Stimulated activated CD4-positive, alpha-beta T cell treated with anti-CD3 and anti-CD28 coated beads, Interleukin-15, amount 100 ng/mL, for 24 hours (primary cell): ENCODE measurements at places on chromosomes 1 and 21.
A peak's percentile ranks its signal among the peaks of the same experiment; 100 is the strongest.

DNA sequence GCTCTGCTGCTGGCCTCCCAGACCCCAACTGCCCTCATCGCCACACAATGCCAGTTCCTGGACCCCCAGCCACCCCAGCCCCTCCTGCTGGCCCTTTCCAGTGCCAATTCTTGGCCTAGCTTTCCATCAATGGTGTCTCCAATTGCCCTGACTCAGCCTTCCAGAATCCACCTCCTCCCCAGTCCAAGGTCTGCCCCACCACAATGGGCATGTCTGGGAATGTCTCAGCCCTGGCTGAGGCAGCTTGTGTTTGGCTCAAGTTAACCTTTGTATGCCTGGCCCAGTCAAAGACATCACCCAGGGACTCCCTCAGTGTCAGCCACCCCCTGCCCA, 16.4 kb downstream of the ALDH4A1 start:
- no peak for DNase-seq

GRCh38 chr1:43000271-43000670, 41.6 kb upstream of the SLC2A1 start:
- no peak for DNase-seq

GRCh38 chr21:35346697-35347096, 297.6 kb upstream of the RUNX1 start:
- DNase-seq = no peak

DNA sequence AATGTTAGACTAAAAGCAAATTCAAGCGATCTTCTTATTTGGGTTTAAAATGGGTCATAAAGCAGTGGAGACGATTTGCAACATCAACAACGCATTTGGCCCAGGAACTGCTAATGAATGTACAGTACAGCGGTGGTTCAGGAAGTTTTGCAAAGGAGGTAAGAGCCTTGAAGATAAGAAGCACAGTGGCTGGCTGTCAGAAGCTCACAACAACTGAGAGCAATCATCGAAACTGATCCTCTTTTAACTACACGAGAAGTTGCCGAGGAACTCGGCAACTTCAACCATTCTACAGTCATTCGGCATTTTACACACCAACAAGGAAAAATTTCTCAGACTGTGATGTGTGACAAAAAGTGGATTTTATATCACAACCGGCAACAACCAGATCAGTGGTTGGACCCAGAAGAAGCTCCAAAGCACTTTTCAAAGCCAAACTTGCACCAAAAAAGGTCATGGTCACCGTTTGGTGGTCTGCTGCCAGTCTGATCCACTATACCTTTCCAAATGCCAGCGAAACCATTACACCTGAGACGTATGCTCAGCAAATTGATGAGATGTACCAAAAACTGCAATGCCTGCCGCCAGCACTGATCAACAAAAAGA, 47.9 kb downstream of the ASH1L start:
- peak; percentile 23 for DNase-seq

GRCh38 chr1:231571904-231572303, 43.4 kb downstream of the TSNAX start:
- DNase-seq = no peak

GRCh38 chr1:207867136-207868109, 43.5 kb downstream of the CD34 start:
- peak; percentile 41 for DNase-seq

DNA sequence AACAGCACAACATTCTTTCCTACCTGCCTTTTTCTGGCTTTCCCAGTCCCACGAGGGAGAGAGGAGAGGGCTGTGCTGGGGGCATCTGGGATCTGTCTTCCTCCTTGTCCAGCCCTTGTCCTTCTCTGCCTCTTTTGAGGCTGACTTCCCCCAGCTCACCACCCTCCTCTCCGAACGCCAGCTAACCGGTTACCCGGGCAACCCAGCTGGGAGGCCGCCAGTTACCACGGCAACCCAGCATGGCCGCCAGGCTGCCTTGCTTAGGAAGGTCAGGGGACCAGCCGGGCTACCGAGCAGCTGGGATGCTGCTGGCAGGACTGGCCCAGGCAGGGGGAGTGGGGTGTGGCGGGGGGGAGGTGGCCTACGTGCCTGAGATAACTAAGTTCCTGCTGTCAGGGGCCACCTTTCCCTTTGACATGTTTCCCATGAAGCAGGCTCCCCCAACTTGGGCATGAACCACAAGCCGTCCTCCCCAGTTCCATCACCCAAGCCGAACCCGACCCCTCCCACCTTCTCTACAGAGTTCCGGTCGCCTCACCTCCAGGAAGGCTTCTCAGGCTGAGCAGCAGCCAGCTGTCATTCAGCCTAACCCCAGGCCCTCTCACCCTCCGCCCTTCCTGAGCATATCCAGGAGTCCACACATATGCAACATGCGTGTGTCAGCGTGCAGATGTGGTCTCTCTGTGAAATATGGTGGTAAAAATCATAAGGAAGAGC, 8.7 kb downstream of the PLEKHA6 start:
- DNase-seq = peak; percentile 15

- no peak for DNase-seq
Measured at GRCh38 chr1:191869790-191870312, 288.4 kb upstream of the RGS18 start.

- no peak for DNase-seq
Measured at GRCh38 chr21:34808569-34809204, 139.9 kb downstream of the CLIC6 start.

DNA sequence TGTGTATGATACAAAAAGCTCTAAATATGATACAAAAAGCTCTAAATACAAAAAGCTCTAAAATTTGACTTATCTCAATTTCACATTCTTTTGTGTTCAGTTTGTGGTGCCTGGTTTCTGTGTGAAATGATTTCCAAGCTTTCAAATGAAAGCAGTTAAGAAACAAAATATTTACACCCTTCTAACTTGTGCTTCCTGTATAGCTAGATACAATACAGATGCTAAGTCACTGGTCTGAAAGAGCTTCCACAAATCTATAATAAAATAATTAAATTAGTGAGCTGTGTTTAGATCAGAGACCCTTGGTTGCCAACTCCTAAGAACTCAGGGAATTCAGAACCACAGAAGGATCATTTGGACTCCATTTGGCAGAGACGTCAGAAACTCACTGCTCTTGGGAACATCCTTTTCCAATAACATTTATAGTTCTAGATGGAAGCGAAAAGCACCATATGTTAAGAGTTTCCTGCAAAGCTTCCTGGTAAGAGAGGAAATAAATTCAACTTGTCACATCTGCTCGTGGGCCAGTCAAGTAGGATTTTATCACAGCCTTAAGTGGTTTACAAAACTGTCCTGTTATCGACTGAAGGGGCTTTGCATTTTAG, 1079.1 kb downstream of the ADGRL2 start:
- DNase-seq = no peak

- DNase-seq = no peak
Measured at GRCh38 chr1:81340239-81340638, 460.5 kb upstream of the ADGRL2 start.

DNA sequence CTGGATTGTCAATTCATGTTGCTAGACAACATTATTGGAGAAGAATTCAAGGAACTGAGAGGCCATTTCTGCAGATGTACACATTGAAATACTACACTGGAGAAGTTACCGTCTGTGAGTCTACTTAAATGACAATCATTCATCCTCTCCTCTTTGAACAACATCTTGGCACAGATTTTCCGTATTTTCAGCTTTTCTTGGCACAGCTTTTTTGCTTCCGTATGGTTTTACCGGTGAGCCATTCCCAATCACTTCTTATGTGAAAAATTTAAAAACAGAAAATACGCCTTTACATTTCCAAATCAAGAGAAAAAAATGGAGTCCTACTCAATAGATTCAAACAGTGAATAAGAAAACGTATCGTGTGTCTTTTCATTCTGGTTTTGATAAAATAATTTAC, 1493.7 kb downstream of the AMY1C start:
- no peak for DNase-seq

DNA sequence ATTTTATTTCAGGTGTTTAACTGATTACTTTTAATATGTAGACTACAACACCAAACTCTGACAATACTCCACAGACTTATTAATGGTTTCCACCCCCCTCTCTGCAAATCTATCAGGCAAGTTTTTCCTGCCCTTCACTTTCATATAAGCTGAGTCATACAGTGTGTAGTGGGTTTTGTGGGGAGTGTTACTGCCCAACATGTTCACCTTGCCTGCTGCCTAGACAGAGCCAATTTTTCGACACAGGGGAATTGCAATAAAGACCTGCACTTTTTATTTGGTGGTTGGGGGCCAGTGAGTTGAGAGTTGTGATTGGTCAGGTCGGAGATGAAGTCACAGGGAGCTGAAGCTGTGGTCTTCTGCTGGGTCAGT, 119.7 kb downstream of the PPIAL4G start:
- peak; percentile 44 for DNase-seq

DNA sequence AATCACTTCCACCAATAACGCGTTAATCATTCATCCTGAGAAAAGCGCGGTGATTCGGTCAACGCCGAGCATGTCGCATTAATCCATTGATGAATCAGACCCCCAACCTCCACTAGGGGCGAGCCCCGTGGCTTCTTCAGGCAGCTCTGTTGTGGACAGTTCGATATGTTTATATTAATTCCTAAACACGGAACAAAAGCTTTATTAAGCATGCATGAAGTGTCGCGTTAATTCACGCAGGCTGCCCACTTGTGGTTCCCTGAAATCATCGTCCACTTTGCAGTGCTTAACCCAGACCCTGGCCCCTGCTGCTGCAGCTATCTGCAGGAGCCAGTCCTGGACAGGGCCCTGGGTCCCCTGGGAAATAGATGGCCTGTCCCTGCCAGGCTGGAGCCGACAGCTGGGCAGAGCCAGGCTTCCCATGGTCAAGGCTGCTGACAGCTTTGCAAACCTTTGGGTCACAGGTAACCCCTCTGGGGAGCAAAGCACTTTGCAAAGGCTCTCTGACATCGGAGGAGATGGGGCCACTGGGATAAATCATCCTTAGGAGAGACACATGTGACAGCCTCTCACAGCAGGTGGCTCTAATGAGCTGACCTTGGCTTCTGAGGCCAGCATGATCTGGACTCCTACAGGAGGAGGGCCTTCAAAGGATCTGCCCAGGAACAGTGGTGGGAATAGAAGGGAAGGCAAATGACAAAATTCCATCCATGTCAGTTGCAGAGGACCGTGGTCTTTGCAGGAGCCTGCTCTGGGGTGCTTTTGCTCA, 137.0 kb upstream of the AJAP1 start:
- DNase-seq = no peak

DNA sequence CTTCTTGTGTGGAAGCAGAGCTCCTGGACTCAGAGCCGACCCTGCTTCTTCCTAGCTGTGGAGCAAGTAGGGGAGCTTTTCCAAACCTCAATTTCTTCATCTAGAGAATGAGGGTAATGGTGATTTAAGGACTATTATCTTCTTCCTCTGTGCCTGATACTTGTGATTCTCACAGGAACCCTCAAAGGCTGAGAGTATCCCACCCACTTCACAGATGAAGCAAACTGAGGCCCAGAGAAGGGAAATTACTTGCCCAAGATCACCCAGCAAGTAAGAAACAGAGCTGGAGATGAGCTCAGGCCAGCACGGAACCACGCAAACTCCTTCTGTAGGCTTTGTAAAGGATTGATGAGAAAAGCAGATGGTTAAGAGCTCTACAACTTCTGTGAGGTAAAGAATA, 15.1 kb upstream of the SLC2A1 start:
- no peak for DNase-seq

- no peak for DNase-seq
Measured at GRCh38 chr1:156664767-156665411, 12.3 kb downstream of the NES start.

DNA sequence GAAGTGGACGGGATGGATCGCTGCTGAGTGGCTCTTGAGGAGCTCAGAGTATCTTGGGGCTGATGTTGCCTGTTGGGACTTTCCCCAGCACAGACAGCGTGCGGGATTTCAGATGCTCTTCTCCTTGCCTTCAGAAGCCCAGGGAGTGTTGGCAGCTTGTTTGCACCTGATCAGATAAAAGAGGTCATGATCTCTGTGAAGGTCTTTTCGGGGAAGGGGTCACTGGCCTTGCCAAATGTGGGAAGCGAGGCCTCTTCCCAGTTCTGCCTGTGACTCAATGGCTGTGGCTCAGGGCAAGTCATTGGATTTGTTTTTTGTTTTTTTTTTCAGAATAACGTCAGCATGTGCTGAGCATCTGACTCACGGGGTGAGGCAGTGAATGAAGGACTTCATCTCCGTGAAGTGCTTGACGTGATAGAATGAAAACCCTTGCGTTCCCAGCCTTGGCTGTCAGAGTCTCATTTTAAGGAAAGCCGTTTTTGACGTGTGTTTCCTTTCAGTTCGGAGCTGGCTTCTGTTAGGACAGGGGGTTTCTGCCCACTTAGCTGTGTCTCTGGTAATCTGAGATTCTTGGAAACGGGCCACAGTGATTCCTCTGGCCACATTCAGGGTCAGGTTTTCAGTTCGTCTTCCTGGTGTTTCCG, 46.7 kb downstream of the GALNT2 start:
- no peak for DNase-seq

GRCh38 chr1:222373216-222373615, 174.7 kb downstream of the HHIPL2 start:
- DNase-seq = no peak

DNA sequence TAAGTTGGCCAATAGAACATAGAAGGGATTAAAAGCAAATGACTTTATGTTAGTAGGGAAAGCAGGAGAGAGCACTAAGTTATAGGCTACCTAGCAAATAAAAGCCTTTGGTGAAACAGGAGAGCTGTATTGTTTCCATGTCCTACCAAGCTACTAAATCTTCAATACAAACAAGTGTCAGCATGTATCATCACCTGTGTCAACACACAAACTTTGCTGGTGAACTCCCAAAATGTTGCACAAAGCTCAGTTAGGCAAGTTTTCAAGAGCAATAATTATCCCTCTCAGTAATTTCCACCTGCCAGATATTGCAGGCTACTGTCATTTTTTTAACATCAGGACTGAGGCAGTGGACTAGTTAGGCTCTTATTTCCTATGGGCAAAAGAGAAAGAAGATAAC, 77.7 kb upstream of the ADAM30 start:
- DNase-seq = no peak

DNA sequence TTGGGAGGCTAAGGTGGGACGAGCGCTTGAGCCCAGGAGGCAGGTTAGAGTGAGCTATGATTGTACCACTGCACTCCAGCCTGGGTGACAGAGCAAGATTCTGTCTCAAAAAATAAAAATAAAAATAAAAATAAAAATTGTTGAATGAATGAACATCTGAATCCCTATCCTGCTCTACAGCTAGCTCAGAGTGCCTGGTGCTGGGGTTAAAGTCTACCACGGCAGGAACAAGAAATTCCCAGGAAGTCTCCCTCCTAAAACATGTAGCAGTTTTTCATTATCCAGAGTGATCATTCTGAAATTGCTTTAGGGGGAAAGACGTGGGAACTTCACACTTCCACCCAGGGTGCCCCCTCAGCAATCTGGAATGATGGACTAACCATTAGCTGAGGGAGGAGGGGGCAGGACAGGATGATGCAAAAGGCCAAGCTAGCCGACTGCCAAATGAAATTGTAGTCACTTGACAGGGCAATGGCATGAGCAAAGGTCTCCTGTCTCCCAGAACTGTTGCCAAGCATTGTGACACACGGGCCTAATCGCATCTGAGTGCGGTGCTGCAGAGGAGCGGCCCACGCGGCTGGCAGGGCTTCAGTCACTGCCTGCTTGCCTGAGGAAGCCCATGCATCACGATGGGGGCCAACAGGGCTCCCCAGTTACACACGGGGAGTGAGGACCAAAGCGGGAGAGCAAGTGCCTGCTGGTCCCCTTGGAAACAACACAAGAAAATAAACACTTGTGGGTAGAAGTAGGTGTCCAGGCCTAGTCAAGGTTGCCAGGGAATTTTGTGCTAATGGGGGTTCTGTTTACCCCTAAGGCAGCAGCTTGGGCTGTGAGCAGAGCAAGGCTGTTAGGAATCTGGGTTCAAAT, 85.7 kb downstream of the NENF start:
- no peak for DNase-seq

GRCh38 chr1:201763455-201764140, 65.4 kb upstream of the IPO9 start:
- no peak for DNase-seq
